Vein endothelial cell (primary cell): ENCODE measurements at places on chromosomes 3 and 15. TPM values are rescaled to one million over a fixed set of nuclear protein-coding genes. Genes with fewer than 3 reads are reported as not detected.

The BBS4 gene
- total RNA-seq: 9.5 and 10.5 TPM in 2 replicates

The PLA2G4D gene
- total RNA-seq: not detected in 2 replicates

The PRR20G gene
- not detected in 2 replicates for total RNA-seq

The SYNPR gene
- total RNA-seq: not detected in 2 replicates

The GABPB1 gene
- total RNA-seq: 92.1 and 96.7 TPM in 2 replicates

The RTP4 gene
- 0.86 and 2.0 TPM in 2 replicates for total RNA-seq
